ENCODE measurements at places on chromosomes 2 and 18.

DNA sequence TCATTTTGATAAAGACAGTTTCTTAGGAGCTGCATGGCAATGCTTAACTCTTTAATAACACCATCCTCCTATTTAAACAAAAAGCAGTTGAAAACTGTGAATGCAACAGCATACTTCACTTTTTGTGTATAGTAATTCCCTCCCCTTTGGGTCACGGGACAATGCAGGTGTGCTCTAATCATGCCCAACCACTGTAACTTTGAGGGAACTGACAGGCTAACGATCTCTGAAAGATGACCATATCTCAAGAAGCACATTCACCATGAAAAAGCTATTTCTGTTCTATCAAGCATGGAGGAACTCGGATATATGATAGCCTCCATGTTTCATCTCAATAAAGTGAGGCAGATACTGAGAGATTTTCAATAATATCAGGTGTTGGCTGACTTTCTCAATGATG, 81.1 kb upstream of the CD226 start:
- no peak for DNase-seq

GRCh38 chr2:114424699-114425098, 17.7 kb upstream of the DPP10 start:
- no peak for DNase-seq

DNA sequence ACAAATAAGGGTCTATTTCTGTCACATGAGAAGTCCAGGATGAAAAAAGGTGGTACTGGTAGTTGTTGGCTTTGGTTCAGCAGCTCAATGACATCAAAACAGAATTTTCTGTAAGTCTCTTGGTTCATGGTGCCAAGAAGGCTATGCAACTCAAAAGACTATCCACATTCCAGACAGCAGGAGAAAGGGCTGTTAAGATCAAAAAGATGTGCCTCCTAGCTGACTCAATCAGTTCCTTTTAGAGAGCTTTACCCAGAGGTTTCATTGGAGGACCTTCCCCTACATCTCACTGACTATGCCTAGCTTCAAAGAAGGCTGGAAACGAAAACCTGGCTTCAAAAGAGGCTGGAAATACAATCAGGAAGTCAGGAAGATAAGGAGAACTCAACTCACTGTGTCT, 98.0 kb downstream of the DYM start:
- no peak for DNase-seq

DNA sequence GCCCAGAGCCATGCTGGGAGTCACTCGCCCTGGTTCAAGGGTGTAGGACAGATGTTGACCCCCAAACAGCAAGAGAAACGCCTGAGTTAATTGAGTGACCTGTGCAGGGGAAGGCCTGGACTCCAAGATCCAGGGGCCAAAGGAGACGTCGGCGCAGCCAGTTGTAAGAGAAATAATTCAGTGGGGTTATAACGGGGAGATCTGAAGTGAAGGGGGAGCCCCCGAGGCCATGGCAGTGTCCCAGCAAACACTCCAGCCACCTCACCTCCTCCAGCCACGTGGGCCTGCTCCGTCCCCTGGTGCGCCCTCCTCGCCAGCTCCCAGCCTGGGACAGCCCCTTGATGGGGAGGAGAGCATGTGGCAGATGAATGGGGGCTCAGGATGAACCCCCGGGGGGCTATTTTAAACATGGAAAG, 130.7 kb upstream of the GPC1 start:
- DNase-seq: no peak

GRCh38 chr18:4510711-4511110, 55.6 kb upstream of the DLGAP1 start:
- DNase-seq: no peak

- DNase-seq: no peak
These were observed 19.2 kb downstream of the MFF start for GRCh38 chr2:227344231-227344630.

- no peak for DNase-seq
These were observed 311.4 kb downstream of the PTPRM start for GRCh38 chr18:7878265-7879211.

DNA sequence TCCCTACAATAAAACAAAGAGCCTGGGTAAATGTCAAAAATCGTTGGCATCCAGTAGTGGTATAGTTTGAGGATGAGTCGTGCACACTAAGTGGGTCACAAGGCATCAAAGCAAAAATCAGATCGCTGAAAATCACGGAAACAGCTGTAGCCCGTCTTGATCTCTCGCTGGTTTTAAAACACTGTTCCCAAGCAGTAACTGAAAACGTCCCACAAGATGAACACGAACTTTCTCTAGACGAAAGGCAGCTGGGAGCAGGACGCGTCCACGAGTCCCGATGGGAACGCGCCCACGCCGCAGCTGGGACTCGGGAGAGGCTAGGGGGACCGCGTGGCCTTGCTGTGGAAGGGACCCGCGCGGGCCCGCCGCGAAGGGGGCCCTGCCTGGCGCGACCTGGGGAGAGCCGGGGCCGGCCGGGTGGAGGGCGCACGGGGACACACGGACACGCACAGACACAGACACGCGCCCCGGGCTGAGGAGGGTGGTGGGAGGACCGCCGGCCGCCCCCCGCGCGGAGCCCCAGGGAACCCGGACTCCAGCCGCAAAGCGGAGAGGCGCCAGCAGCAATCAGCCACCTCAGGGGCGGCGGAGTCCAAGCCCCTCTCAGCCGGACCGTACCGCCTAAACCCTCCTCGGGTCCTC, 651 bp downstream of the STK17B start:
- peak; percentile 50 for DNase-seq

DNA sequence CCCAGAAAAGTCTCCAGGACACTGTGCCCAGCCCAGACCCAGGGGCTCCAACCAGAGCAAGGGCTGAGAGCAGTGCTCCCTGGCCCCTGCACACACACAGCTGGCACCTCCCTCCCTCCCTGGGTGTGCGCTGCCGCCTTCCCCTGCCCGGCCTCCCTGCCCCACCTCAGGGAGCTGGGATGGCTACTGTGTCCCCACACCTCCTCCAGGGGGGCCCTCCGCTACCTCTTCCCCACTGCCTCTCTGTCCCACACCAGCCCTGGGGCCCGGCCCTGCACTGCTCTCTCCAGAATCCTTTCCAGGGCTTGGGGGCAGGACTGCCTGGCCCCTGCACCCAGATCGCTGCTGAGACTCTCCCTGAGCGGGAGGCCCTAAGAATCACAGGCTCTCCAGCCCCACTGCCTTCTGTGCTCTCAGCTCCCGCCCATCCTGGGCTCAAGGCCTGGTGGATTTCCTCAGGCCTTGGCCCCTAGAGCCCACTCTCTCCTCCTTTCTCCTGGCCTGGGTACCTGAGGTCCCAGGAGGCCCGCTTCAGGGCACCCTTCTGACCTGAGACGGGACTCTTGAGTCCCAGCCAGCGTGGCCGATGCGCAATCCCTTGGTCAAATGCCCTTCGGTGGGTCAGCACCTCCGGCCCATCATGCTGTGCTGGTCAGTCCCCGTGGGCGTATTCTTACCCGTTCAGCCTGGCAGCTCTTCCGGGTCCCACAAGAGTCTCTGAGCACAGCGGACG, 276.8 kb upstream of the HDAC4 start:
- DNase-seq: no peak

DNA sequence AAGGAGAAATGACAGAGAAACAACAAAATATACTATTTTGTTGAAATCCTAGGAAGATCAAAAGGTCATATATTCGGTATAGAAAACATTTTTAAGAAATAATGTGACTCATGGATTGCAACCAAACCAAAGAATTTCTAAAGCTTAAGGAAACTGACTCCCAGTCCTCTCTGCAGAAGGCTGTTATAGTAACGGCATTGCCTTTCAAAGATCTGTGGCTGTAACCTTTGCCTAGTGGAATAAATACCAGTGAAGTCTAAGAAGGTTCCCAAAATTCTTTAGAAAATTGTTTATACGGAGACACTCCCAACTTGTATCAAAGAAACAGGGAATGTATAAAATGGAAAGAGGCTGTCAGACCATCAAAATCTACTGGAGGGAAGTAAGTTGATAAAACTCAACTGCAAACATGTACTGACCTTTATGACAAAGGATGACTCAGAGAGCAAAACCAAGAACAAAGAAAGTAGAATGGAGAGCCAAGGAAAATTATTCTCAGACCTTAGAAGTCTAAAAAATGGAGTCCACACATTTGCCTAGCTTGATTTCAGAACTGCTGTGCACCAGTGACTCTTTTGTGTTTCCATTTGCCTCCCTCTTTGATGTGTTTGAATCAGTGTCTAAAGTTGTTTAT, 48.6 kb upstream of the FSIP2 start:
- no peak for DNase-seq

GRCh38 chr2:84894131-84894586, 11.3 kb upstream of the TMSB10 start:
- no peak for DNase-seq

DNA sequence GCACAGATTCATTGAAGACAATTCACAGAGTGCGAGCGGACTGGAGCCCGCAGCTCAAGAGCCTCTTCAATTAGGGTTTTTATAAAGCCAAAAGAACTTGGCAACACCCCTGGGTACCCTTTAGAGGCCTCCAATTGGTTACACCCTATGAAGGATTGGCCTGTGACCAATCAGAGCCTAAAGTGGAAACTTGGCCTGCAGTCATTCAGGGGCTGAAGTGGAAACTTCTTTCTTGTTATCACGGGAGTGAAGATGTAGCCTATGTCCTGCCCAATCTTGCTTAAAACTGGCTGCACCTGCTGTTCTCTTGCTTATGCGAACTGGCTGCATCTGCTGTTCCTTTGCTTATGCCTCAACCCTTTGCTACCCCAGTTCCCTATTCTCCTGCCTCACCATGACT, 1.8 kb upstream of the HJURP start:
- DNase-seq: no peak

DNA sequence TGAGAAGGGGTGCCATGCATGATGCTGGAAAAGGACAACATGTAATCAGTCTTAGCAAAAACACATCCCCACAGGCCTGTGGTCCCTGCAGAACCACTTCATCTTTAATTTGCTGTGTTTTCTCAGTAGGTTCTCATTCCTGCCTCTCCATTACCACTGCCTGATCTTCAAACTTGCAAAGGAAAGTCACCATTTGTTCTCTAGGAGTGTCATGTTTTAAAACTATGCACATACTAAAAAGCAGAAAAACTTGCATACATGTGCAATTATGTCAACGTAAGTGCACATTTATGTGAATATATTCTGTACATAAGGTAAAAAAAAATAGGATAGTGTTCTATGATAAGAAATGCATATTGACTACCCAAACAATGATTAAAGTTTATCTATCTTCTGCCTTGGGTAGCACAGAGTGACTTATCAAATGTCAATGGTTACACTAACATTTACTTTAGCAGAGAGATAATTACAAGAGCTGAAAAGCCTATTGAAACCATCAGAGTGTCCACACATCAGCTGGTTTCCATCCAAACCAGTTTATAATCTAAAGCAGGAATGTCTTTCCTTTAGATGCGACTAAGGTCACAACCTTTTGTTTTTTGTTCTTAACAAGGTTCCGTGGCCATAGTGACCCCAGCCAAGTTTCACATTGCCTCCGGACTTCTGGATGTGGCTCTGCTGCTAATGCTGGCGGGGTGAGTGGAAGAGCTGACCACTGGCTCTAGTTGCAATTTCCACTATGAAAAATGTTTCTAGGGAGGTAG, 58.7 kb upstream of the RMDN2 start:
- DNase-seq: no peak

GRCh38 chr18:58239879-58240278, 195.9 kb downstream of the NEDD4L start:
- DNase-seq: no peak

DNA sequence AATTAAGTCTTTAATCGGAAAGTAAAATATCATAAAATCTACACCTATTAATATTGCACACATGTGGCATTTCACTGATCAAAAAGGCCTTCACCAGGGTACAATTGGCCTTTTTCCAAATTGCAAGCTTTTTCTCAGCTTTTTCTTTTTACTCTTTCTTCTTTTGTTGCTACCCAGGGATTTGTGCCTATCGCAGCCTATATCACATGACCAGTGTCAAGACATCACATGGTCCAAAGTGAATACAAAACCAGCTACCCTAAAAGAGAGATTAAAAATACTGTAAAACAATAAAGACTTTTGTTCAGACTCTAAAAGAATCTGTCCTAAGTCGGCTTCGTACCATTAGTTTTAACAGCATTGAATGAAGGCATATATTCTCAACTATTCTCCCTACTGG, 15.0 kb upstream of the OTX1 start:
- no peak for DNase-seq

DNA sequence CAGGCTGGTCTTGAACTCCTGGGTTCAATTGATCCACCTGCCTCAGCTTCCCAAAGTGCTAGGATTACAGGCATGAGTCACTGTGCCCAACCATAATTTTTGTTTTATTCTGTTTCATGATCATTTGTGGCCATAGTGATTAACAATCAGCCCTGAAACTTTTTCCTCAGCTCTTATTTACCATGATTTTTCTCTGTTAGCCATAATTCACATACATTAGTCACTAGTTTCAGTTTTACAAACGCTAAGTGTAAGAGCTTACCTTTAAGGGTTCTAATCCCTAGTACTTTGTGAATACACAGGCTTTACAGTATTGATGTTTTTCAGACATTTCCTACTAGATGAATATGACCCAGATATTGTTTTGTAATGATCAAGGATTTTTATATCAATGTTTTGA, 216.1 kb downstream of the DPP4 start:
- DNase-seq: no peak

DNA sequence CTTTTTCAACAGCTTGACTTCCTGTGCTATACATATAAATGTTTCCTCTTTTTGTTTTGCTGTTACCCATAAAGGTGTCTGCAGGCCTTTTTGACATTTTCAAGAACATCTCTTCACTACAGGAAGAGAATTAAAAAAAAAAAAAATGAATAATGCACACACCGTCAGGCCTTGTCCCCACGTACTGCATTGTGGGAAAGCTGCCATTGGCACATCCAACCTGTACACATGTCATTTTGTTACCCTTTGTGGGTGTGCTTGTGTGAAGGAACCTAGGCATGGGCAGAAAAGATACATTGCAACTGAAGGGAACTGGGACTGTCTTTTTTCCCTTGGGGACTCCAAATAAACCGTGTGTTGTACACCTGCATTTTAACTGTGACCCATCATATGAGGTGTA, 16.8 kb upstream of the TMEM37 start:
- DNase-seq: no peak

- no peak for DNase-seq
These were observed 80.5 kb downstream of the DTNB start for GRCh38 chr2:25592766-25593292.

DNA sequence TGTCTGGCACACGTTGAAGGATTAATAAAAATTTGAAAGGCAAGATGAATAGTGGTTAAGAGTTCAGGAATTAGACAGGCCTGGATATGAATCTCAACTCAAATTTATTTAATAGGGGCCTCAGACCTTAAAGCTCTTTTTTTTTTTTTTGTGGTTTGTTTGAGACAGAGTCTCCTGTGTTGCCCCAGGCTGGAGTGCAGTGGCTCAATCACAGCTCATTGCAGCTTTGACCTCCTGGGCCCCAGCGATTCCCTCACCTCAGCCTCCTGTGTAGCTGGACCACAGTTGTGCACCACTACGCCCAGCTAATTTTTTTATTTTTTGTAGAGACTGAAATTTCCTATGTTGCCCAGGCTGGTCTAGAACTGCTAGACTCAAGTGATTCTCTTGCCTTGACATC, 3.0 kb downstream of the ZRANB3 start:
- DNase-seq: no peak

GRCh38 chr18:36459203-36459602, 161.7 kb downstream of the FHOD3 start:
- DNase-seq: no peak
